Trophoblast cell (in vitro differentiated cells and primary cell): ENCODE measurements at places on chromosomes 6 and 20.
A peak's percentile ranks its signal among the peaks of the same experiment; 100 is the strongest.

- peak overlapping the region; percentile 86 for H3K27ac ChIP-seq
- H3K36me3 ChIP-seq = no peaks in the 10 kb centered on the region
- no peak for DNase-seq
- no peaks in the 10 kb centered on the region for H3K27me3 ChIP-seq
- H3K4me1 ChIP-seq = no peaks in the 10 kb centered on the region
These were observed 659 bp downstream of the TMX4 start for GRCh38 chr20:8018958-8019245.

- H3K4me1 ChIP-seq = peaks cover 10% of the 10 kb centered on the region
- no peaks in the 10 kb centered on the region for H3K27me3 ChIP-seq
- H3K27ac ChIP-seq = no peak overlapping the region
- no peaks in the 10 kb centered on the region for H3K36me3 ChIP-seq
- H3K4me3 ChIP-seq = peak overlapping the region; percentile 14
These were observed 4.4 kb downstream of the CSNK2A1 start for GRCh38 chr20:539191-539590.

- H3K36me3 ChIP-seq = no peaks in the 10 kb centered on the region
- H3K4me3 ChIP-seq = no peak overlapping the region
- peak; percentile 30 for DNase-seq
- peaks cover 18% of the 10 kb centered on the region for H3K4me1 ChIP-seq
- H3K27ac ChIP-seq = peak overlapping the region; percentile 57
- no peaks in the 10 kb centered on the region for H3K27me3 ChIP-seq
These were observed 154.1 kb downstream of the CD24 start for GRCh38 chr6:106820412-106820852.

- peaks cover 17% of the 10 kb centered on the region for H3K4me1 ChIP-seq
- no peaks in the 10 kb centered on the region for H3K27me3 ChIP-seq
- H3K4me3 ChIP-seq = no peak overlapping the region
- DNase-seq = peak; percentile 85
- H3K36me3 ChIP-seq = no peaks in the 10 kb centered on the region
These were observed 289.4 kb upstream of the STXBP5 start for GRCh38 chr6:146914489-146915483.

DNA sequence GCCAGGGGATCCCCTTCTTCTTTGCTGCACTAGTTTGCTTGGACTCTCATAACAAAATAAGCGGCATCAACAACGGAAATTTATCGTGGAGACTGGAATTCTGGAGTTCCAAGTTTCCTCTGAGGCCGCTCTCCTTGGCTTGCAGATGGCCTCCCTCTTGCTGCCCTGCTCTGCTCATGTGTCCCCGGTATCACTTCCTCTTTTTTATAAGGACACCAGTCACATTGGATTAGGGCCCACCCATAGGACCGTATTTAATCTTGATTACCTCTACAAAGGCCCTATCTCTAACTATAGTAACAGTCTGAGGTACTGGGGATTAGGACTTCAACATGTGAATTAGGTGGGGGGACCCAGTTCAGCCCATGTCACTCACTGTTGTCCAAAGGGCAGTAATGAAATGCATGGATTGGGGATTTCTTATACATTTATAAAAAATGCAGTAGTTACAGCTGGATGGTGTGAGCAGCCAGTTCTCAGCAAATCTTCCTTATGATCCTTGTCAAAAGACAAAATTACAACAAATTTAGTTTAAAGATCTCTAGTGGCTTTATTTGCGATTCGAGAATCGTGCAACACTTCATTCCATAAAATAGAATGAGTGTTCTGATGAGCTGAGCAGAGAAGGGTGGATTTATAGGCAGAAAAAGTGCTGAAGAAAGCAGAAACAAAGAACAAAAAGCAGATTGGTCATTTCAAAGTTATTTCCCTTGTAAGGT is 59.3 kb upstream of the AKAP12 start:
- no peaks in the 10 kb centered on the region for H3K27me3 ChIP-seq
- H3K4me1 ChIP-seq = no peaks in the 10 kb centered on the region
- no peaks in the 10 kb centered on the region for H3K36me3 ChIP-seq
- H3K4me3 ChIP-seq = no peak overlapping the region
